ENCODE measurements at places on chromosomes 4 and X.
A peak's percentile ranks its signal among the peaks of the same experiment; 100 is the strongest.

GRCh38 chr4:41066049-41066448, 148.3 kb downstream of the APBB2 start:
- no peak for DNase-seq

GRCh38 chr4:113411496-113411938, 350.0 kb downstream of the CAMK2D start:
- DNase-seq = no peak

DNA sequence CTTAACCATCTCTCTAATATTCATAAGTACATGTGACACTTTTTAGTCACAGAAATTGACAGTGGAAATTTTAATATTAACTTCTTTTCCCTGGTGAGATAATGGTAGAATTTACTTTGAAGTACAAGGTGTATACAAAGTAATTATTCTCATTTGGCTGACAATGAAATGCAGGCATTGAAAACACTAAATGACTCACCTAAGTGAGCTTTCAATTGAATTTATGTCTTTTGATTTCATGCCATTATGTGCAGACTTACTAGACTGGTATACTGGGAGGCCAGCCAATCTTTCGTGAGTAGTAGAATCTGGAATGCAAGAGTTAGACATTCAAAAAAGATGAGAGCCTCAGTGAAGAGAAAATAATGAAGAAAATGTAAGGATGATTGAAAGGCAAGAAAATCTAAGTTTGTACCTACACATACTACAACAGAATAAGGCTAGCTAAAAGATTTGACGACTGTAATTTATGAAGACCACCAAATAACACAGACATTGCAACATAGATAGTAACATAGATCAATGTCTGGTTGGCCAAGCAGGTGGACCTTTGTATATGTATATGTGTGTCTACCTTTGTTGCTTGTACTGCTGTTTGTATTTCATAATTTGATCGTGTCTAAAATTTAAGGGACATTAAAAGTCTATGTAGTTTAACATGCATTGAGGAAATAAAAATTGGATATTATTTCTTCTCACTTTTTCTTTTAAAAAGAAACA, 459.7 kb downstream of the IL15 start:
- no peak for DNase-seq

GRCh38 chr4:113674251-113674650, 87.3 kb downstream of the CAMK2D start:
- DNase-seq = no peak

DNA sequence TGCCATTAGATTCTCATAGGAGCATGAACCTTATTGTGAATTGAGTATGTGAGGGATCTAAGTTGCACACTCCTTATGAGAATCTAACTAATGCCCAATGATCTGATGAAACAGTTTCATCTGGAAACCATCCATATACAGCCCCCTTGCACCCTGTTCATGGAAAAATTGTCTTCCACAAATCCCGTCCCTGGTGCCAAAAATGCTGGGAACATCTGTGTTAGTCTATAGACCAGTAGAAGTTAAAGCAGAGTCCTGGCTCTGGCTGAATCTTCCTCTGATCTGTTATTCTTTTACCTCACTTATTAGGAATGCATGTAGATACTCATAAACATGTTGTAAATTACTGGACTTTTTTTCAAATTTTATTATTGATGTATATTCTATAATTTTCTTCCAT, 29.2 kb downstream of the SULT1B1 start:
- no peak for DNase-seq

- no peak for DNase-seq
Measured at GRCh38 chr4:2606960-2607506, 70.6 kb downstream of the FAM193A start.

DNA sequence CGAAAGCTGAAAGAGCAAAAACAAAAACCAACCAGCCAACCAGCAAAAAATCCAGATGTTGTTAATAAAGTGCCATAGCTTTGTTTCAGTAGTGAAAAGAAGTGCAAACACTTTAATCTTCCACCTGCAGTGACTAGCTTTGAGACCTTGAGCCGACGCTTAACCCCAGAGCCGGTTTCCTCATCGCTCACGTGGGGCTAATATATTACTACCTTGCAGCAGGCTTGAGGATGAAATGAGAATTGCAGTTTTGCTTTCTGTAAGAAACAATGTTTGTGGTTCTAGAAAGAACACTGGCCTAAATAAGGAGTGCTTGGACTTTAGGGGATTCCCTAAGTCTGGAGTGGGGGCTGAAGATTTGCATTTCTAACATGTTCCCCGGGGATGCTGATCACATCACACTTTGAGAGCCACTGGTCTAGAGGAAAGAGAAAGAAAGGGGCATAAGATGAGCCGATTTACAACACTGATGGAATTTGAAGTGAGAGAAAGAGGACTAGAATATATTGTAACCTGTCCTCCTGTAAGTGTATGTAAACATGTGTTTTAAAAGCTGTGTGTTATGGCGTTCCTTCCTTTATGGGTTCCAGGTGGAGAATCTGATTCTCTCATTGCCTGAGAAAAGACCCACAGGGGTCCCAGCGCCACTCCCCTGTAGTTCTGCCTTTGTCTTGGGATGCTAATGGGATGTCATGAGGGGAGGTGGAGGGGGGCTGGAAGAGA, 1.4 kb downstream of the FGF2 start:
- no peak for DNase-seq

DNA sequence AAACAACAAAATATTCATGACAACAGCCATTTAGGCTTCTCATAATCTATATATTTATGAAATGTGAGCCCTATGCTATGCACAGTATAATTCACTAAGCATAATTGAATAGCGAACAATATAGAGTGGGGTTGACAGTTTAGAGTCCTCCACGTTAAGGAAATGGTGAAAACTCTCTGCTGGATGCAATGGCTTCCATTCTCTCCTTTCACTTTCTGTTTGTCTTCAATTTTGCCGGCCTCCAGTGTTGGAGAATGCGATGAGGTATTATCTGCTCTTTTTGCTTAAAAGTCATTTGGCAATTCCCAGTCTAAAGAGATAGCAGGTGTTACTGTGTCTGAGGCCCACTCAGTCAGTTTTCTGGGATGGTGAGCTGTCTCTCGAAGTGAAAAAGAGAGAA, 52.1 kb downstream of the NPY5R start:
- no peak for DNase-seq

- DNase-seq = peak; percentile 17
Measured at GRCh38 chr4:8830611-8831200, 40.9 kb downstream of the HMX1 start.

GRCh38 chrX:9342561-9343051, 122.3 kb upstream of the TBL1X start:
- DNase-seq = peak; percentile 79

- no peak for DNase-seq
Measured at GRCh38 chr4:81565142-81565870, 93.6 kb upstream of the RASGEF1B start.

GRCh38 chr4:85968945-85969819, 390.7 kb downstream of the MAPK10 start:
- DNase-seq = no peak

All from activated CD8-positive, alpha-beta memory T cell treated with anti-CD3 and anti-CD28 coated beads for 24 hours (primary cell).